ENCODE measurements at places on chromosomes 1 and 21.
A peak's percentile ranks its signal among the peaks of the same experiment; 100 is the strongest.

DNA sequence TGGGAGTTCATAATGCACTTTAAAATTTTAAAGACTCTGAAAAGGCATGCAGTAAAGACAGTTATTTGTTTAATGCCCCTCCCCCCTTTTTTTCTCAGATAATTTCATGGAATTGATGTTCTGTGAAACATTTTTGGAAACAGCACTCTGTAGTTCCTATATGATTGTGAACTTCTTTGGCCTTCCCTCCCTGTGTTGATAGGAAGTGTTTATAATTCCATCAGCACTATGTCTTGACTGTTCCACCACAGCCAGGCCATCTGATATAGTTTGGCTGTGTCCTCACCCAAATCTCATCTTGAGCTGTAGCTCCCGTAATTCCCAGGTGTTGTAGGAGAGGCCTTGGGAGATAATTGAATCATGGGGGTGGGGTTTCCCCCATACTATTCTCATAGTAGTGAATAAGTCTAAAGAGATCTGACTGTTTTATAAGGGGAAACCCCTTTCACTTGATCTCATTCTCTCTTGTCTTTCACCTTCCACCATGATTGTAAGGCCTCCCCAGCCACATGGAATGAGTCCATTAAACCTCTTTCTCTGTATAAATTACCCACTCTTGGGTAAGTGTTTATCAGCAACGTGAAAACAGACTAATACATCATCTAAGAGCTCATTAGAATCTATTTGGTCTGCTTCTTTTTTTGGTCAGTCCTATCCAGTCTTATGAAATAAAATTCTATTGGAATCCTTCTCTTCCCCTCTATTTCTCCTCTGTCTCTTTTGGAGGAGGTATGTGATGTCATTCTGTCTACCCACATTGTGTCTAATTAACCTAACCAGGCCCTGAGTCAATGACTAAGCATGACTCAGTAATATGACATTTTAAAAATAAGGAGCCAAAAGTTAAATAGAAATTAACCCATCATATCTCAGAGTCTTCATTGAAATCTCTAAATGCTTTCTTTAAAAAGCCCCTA is 8.9 kb downstream of the CCDC185 start:
- no peak for DNase-seq

GRCh38 chr1:182120411-182121258 is 59.1 kb upstream of the ZNF648 start:
- peak; percentile 43 for DNase-seq

DNA sequence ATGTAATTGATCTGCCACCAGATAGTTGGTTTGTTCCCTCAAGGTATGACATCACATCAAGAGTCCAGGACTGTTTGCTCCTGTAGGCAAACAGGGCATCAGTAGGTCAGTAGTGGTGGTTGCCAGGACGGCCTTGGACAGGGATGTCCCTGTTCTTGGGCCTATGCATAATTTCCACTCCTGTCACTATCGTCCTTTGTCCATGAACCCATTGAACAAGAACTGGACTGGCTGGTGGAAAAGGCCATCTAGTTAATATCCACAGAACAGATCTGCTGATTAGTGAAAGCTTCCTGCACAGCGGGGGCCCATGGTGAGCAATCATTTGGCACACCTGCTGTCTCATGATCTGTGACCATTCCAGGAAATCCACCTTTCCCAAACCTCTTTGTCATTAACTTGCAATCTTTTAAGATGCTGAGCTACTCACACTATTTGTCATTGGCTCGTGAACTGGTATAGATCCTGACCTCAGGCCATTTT is 12.4 kb upstream of the BSDC1 start:
- no peak for DNase-seq

DNA sequence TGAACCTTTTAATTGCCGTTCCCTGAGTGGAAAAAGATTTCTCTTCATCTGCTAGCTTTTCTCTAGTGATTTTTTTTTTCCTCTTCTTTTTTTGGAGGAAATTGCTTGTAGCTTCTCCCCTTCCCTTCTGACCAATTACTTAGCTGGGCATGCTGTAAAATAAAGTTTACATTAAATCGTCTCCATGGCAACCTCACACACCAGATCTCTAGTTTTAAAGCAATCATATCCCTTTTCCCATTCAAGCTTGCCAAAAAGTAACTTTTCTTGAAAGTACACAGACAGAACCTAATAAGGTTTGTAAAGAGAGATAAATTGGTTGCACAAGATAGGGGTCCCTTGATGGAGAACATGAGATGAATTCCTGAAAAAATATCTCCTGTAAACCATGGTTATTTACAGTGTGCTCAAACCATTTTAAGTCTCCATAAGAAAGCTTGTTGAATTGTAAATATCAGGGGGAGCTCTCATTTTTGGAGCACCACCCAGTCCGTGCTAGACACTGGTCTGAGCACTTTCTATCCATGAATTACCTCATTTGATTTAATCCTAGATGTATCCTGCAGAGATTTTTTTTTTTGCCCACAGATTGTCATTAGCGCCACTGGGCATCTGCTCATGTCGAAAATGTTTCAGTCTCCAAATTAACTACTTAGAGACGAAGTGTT is 32.6 kb upstream of the HTR1D start:
- DNase-seq, result no peak

DNA sequence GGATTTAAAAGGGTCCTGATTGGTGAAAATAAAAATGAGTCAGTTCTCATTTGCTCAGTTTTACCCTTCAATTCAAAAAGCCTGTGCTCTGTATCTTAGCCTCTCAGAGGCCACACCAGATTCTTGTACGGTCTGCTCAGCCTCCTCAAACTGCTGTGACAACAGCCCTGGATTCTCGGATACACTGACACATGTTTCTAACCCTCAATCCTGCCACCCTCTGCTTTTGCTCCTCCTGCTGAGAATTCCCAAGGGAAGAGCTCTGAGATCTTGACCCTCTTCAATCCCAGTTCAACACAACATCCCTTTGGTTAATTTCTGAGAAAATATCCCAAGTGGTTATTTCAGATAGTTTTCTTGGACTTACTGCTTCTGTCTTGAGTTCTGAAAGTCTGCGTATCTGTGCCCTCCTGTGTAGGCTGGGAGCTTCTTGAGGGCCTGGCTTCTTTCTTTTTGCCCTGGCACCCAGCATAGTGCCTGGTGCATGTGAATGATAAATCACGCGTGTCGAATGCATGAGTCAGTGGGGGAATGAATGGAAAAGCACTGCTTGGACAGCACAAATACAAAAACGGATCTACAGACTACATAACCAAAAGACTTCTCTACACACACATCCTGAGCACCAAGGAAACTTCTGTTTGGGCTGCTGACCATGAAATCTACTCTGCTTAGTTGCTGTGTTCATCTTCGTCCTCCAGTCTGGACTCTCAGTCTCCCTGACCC is 24.5 kb downstream of the IRF2BP2 start:
- DNase-seq, result no peak

DNA sequence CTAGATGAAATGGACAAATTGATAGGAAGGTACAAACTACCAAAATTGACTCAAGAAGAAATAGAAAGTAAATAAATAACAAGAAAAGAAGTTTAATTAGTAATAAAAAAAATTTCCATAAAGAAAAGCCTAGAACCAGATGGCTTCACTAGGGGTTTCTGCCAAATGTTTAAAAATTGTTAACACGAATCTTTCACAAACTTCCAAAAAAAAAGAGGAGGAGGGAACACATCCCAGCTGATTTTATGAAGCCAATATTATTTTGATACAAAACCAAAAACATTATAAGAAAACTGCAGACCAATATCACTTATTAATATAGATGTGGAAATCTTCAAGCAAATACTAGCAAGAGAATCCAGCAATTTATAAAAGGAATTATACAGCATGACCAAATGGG is 89.5 kb downstream of the COLGALT2 start:
- DNase-seq, result no peak

- no peak for DNase-seq
Observed at GRCh38 chr21:36916718-36917117, 49.8 kb downstream of the HLCS start.

- DNase-seq, result no peak
Observed at GRCh38 chr1:221089273-221089672, 210.0 kb downstream of the HLX start.

DNA sequence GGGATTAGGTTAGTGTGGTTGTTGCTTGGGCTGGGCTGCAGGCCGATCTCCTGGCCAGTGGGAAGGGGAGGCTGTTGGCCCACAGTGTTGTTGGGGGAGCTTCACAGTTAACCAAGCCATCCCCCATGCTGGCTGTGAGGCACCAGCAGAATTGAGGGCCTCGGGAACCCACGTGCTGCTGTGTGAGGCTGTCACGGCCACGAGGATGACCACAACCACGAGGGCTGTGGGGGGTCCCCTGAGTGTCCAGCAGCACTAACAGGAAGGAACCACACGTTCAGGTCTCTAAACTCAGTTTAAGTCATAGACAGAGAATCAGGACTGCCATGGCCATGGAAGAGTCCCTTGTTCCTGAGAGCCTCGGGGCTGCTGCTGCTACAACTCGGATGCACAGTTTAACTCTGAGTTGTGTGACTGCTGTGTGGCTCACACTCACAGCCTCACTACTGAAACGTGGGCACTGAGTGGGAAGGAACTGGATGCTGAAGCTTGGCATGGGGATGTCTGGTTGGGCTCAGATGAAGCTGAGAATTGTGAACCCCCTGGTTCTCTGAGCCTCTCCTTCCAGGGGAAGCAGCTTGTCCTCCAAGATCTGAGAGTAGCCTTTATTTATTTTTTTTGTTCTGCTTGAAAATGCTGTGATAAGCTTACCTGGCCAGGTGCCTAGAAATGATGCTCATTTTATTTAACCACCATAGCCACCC is 4.8 kb upstream of the MMEL1 start:
- DNase-seq, result no peak

DNA sequence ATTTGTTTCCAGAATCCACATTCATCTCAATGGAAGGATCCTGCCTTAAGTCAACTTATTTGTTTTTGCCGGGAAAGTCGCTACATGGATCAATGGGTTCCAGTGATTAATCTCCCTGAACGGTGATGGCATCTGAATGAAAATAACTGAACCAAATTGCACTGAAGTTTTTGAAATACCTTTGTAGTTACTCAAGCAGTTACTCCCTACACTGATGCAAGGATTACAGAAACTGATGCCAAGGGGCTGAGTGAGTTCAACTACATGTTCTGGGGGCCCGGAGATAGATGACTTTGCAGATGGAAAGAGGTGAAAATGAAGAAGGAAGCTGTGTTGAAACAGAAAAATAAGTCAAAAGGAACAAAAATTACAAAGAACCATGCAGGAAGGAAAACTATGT is 2.6 kb downstream of the GADD45A start:
- no peak for DNase-seq

DNA sequence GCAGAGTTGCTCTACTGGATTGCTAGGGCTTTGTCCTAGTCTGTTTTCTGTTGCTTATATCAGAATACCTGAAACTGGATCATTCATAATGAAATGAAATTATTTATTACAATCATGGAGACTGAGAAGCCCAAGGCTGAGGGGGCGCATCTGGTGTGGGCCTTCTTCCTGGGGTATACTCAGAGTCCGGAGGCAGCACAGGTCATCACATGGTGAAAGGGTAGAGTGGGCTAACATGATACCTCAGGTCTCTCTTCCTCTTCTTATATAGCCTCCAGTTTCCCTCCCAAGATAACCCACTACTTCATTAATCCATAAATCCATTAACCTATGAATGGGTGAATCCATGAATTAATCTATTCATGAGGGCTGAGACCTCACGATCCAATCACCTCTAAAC is 667.6 kb upstream of the NCAM2 start:
- no peak for DNase-seq

DNA sequence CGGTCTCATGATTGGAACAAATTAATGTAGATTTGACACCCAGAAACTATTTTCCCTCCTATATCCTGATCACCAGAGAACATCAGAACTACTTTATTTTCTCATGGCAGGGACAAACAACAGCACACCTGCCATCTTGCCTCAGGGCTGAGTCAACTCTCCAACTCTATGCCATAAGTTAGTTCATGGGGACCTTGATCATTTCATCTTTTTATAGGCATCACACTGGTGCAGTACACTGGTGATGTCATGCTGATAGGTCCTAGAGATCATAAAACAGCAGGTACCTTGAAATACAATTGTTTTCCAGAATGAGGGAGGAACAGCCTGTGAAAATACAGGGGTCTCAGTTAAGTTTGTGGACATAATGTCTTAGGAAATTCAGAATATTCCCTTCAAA is 45.8 kb downstream of the EDN2 start:
- DNase-seq, result no peak

DNA sequence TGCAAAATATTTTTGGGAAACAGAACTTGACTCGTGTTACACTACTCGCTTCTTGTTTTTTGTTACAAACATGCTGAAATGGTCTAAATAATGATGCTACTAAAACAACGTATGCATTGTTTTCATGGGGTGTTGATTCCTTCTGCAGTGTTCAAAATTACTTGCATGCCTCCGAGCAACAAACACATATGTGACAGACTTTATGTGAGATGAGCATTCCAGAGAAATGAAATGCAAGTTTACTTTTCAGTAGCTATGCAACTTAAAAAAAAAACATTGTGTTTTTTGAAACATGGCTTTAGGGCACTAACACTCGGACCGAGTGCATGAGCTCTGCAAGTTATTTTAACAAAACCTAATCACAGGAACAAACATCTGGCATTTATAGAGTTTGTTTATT is 84.8 kb downstream of the CAMTA1 start:
- DNase-seq, result no peak

- DNase-seq, result no peak
Observed at GRCh38 chr1:229380536-229381160, 37.8 kb upstream of the CCSAP start.

GRCh38 chr1:150561254-150561973 is 12.2 kb downstream of the ADAMTSL4 start:
- DNase-seq, result no peak

GRCh38 chr1:87262688-87263087 is 66.0 kb upstream of the LMO4 start:
- DNase-seq, result no peak

DNA sequence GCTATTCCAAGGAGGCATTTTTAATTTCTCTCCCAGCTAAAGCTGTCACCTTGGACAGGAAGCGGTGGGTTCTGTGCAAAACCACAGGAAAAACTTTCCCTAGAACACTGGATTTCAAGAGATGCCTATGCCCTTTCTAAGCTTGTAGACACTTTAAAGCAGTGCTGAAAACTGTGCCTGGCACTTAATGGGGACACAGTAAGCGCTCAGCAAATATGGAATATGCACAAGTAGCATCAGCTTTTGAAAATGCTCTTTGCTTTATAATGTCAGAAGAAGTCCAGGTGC is 50.9 kb upstream of the TARBP1 start:
- DNase-seq, result no peak

- DNase-seq, result no peak
Observed at GRCh38 chr1:19009882-19010321, 53.4 kb upstream of the IFFO2 start.

DNA sequence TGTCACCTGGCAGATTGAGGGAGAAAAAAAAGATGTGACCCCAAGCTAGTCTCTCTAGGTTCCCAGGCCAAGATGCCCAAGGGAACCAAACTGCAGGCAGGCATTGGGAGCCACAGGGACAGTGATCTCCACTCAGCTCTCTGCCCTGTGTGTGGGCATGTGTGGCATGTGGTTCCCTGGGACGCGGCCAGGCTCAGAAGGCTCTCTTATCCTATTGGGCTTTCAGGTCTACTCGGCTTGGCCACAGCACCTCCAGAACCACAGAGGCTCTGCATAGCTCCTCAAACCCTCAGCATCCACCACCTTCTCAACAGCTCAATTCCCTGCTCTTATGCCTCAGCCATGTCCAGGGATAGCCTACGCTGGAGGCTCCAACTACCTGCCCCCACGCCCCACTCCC is 22.0 kb downstream of the IQGAP3 start:
- DNase-seq, result no peak
